ENCODE measurements at places on chromosomes 12 and 14. TPM values are rescaled to one million over a fixed set of nuclear protein-coding genes. Genes with fewer than 3 reads are reported as not detected.

The SSPN gene
- total RNA-seq: not detected

The IPO4 gene
- total RNA-seq: 37.5 TPM

DNA sequence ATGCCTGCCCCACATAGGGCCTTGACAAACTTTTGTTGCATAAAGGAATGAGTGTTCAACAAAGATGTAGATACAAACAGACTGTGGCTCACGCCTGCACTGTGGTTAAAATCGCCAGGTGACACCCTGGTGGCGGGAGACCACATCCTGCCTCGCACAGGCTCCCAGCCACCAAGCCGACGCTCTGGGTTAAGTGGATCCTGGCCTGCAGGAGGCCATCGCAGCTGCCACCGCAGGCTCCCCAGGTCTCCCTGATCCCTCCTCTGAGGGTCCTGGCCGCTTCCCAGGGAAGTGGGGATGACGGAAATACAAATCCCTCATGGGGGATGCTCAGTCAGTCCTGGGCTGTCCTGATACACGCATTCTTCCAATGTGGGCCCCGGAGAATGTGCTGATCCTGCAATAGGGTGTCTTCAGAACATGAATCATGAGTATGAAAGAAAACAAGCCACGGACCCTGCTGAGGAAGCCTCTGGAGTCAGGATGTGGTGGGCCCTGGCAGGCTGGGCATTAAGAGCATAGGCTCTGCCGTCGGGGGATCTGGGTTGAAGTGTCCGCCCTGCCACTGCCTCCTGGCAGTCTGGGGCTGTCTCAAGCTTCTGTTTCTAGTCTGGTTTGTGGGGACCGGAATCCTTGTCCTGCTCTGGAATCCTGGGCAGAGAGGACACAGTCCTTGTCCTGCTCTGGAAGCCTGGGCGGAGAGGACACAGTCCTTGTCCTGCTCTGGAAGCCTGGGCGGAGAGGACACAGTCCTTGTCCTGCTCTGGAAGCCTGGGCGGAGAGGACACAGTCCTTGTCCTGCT is 53.5 kb upstream of the BEGAIN start:
- peak; percentile 73 for DNase-seq

The LRP1-AS gene
- total RNA-seq: not detected

GRCh38 chr12:41993283-41993682 is 151.4 kb downstream of the GXYLT1 start:
- DNase-seq: no peak

DNA sequence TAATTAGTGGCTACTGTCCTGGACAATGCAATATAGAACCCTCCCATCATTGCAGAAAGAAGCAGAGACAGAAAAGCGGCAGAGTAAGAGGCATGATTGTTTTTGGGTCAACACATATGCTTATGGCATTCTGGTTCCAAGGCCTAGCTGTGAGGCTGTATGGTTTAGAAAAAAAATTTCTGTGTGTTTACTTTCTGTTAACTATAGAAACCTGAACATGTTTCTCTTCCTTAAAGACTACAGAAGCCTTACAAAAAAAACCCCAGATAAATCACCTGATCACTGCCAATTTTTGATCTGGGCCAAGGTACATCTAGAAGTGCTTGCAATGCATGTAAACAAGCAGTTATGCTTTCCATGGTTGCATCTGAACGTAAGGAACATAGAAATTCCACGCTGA is 100.0 kb upstream of the HECTD1 start:
- no peak for DNase-seq

- no peak for DNase-seq
These were observed 55.8 kb upstream of the CHGA start for GRCh38 chr14:92866901-92867865.

DNA sequence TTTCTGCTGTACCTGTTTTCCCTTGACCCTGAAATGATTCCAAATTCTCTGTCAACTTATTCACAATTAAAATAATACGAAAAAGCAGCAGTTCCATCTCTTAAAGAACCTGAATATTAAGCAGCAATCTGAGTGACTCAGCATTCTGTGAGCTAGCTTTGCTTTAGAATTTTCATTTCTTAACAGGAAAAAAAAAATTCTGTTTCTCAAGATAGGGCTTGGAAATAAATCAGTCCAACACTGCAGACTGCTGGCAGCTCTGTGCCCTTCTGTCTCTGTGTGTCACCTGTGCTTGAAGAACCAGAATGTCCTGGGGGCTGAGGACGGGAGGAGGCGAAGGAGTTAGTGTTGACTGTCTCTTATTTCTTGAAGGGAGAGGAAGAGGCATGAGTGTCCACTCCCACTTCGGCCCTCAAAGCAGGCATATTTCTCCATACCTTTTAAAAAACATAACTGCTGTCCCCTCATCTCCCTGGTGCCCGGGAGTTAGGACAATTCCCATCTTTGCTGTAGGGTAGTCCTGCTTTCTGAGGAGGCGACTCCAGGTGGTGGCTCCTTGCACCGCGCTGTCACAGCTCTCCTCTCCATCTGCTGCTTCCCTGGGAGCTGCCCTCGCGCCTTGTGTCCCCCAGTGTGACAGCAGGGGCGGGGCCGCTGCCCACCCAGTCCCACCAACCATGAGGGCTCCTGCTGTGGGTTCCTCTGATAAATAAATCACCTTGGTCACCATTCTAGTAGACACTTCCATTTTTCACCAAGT is 203.1 kb downstream of the CALM1 start:
- no peak for DNase-seq

- no peak for DNase-seq
These were observed 72.3 kb downstream of the ANO2 start for GRCh38 chr12:5872745-5873144.

DNA sequence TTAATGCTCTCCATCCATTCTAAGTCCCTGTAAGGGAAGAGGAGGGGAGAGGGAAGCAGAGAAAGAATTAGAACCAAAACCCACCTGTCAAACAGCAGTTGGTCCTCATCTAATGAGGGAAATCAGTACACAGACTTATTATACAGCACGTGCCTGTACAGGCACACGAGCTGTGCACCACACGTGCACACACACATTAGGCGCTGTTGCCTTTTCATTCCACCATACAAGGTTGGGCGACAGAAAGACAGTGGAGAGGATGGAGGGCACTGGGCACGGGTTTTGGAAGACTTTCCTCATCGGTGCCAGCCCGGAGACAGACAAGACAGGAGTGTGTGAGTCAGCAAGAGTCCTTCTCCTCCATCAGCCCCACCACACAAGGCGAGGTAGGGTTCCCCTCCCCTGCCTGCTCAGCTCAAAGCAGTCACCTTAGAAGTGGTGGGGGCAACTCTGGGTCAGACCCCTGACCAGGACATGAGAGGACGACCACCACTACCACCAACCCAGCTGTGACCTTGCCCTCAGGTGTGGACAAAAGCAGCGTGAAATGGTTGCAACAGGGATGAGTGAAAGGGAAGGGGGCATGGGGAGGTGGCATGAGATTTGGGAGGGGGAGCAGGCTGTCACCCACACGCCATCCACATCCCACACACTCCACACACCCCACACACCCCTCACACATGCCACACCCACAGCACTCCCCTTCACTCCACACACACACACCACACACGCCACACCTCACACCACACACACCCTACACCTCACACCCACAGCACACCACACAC is 80.7 kb downstream of the ACTN1 start:
- DNase-seq: no peak

The NOXRED1 gene
- 0.47 TPM for total RNA-seq

GRCh38 chr14:54503486-54503885 is 6.2 kb upstream of the CGRRF1 start:
- DNase-seq: no peak

The OR6C2 gene
- not detected for total RNA-seq

GRCh38 chr12:127306604-127307215 is 960.3 kb upstream of the TMEM132C start:
- DNase-seq: no peak

GRCh38 chr14:75175677-75176141 is 703 bp downstream of the TMED10 start:
- DNase-seq: no peak

- DNase-seq: no peak
These were observed 39.0 kb downstream of the CKB start for GRCh38 chr14:103483600-103483999.

DNA sequence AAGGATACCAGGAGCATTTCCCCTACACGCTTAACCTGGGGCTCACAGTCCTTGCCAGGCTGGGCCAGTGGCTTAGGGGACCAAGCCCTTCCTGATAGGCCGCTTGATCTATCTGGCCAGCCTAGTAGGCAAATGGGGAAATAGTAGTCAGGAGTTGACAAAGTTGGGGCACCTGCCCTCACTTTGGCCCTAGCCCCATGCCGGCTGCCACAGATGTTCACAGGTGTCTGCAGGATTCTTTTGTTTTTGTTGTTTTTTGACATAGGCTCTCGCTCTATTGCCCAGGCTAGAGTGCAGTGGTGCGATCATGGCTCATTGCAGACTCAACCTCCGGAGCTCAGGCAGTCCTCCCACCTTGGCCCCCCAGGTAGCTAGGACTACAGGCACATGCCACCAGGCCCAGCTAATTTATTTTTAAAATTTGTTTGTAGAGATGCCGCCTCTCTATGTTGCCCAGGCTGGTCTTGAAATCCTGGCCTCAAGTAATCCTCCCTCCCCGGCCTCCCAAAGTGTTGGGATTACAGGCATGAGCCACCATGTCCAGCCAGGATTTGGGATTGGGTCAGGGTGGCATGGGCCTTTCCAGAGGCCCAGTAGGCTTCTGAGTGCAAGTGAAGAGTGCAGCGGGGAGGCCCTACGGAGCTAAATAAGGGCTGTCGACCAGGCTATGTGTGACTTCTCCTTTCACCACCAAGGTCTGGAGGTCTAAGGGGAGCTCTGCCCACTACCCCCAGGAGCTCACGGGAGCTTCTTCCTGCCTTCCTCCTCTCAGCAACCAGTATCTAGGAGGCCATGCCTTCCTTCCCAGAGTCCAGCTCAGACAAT is 15.5 kb upstream of the HDAC7 start:
- no peak for DNase-seq

DNA sequence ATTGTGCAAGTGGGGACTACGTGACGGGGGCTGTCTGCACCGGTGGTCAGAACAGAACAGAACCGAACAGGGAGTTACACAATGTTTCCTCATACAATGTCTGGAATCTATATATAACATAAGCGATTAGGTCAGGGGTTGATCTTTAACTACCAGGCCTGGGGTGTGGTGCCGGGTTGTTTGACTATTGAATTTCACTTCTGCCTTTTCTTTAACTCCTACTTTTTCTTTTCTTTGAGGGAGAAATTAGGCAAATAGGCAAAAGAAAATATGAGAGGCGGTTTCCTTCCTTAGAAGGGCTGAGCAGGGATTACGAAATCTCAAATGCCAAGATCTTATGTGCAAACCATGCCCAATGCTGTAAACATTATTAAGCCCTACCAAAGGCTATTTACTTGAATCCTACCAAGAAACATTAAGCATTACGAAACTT is 140.3 kb downstream of the SLC38A6 start:
- DNase-seq: no peak

DNA sequence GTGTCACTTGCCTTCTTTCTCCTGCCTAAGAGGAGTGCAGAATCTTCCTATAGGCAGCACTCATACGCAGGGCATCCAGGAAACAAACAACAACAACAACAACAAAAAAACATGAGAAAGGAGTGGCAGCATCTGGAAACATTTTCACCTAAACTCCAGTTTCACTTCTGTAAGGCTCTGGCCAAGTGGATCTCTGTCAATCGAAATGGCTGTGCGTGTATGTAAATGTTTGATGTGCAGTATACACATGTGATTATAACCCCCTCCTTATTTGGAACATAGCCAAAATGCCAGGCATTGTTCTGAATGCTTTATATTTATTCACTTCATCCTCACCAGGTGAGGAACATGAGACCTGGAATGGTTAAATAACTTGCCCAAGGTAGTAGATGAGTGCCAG is 76.8 kb downstream of the COX16 start:
- no peak for DNase-seq

The DHRS2 gene
- 1.1 TPM for total RNA-seq

DNA sequence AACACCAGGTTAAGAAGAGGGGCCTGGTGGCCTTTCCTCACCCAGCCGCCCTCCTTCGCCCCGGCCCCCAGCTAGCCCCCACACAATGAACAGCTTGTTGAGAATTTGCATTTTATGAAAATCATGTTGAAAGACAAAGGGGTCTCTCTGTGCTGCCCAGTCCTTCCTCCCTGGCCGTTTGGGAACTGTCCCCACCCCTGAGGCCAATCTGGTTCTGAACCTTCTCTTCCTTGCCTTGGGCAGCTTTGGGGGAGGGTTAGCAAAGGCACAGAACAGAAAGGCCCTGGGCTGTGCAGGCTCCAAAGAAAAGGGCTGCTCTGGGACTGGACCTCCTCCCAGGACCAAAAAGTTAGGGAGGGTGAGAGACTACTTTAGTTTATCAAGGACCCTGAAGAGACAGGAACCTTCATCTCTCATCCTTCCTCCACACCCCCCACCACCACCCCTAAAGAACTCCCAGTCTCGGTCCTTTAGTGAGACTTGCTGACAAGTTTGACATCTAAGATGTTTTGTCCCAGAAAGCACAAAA is 1.3 kb downstream of the TAMALIN start:
- DNase-seq: no peak

DNA sequence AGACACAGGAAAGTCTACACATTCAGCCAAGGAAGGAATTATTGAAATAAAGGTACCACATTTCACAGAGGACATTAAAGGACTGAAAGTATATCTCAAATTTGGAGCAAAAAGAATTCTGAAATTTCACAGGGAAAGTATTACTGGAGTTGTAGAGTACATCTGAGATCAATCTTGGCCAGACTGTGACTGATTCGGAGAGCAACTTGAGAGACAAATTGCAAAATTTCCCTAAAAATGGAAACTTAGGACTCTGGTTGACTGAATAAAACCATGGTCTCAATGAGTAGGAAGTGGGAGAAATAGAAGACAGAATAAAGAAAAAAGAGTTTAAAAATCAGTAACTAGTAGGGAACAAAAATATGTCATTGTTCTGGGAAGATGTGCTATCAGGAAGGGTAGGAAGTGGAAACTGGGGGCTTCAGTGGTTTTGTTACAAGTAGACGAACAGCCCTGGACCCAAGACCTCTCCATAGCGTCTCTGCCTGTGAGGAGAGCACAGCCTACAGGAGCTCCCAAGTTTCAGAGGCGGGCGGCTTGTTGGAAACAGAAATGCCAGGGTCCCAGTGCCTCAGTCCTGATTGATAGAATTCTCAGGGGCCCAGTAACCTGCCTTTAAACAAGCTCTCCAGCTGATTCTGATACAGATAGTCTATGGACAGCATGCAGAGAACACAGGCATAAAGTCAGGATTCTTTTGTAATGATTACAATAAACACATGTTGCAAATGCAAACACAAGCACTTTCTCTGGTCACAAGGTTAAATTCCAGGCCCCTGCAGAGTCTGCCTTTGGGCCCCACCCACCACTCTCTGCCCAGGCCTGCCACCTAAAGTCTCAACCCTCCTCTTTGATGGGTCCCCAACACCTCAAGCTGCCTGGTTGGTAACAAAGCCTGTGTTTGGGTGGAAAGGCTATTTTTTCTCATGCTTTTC is 63.1 kb downstream of the BBS10 start:
- DNase-seq: no peak

- DNase-seq: no peak
These were observed 63.8 kb upstream of the SSTR1 start for GRCh38 chr14:38143659-38144505.

DNA sequence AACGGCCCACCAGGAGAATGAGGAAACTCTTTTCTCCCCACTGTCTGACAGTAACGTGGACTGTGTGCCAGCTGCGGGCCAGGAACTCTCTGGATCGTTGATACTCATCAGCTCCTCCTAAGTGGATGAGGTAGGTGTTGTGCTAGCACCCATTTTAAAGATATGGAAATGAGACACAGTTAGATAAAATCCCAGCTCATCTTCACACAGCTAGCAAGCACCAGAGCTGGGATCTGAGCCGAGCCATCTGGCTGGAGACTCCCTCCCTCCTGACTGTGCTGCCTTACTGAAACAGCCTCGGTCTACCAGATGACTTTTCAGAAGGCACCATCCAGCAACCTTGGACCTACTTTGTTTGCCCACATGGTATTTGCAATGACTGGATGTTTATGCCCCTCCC is 49.2 kb downstream of the TMEM132D start:
- no peak for DNase-seq

Data from activated naive CD4-positive, alpha-beta T cell treated with anti-CD3 and anti-CD28 coated beads, Interleukin-2, amount 50 U/mL, for 72 hours (primary cell).